T-cell (primary cell): ENCODE measurements at places on chromosomes 16 and 17. TPM values are rescaled to one million over a fixed set of nuclear protein-coding genes. Genes with fewer than 3 reads are reported as not detected.
A peak's percentile ranks its signal among the peaks of the same experiment; 100 is the strongest.

DNA sequence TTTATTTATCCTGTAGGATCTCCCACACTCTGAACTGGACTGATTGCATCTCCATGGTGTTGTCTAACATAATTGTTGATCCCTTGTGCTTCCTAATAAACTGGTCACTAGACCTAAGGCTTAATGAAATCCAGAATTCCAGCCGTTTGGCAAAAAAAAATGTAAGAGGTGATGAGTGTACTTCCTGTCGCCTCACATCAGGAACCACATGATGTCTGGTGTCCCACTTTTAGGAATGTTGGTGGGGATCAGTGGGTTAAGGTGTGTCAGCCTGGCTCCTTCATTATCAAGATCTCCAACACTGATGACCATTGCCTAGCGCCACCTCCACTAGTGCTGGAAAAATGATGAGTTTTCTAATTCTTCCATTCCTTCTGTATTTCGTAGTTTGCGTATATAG lies 18.6 kb upstream of the LONP2 start:
- no peak for DNase-seq
- no peaks in the 10 kb centered on the region for H3K36me3 ChIP-seq
- no peaks in the 10 kb centered on the region for H3K27me3 ChIP-seq
- H3K4me3 ChIP-seq = no peak overlapping the region

- no peak overlapping the region for H3K4me3 ChIP-seq
- DNase-seq = no peak
- no peaks in the 10 kb centered on the region for H3K36me3 ChIP-seq
- H3K4me1 ChIP-seq = no peaks in the 10 kb centered on the region
- H3K27ac ChIP-seq = no peak overlapping the region
Observed at GRCh38 chr16:4232541-4233386, 9.1 kb downstream of the SRL start.

The KCTD19 gene
- total RNA-seq = not detected

DNA sequence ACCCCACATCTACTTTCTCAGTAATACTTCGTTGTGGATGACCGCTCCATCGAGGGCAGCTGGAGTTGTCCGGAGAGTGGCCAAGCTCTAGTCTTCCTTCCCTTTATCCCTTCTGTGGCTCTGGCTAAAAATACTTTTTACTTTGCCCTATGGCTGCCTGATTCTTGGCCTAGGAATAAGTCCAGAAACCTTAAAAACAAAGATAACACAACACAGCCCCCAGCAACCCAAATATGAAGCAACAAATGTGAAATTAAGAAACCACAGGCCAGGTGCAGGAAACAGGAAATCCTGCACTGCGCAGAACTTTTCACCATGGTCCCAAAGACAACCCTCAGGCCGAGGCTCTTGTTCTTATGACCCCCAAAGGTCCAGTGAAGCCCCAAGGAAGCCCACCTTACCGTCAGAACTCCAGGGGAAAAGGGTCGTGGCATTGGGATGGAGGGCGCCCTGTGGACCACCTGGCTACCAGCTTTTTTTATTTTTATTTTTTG lies 26.0 kb downstream of the TK2 start:
- peaks cover 79% of the 10 kb centered on the region for H3K4me1 ChIP-seq
- no peaks in the 10 kb centered on the region for H3K27me3 ChIP-seq
- peak overlapping the region; percentile 68 for H3K27ac ChIP-seq
- no peak overlapping the region for H3K4me3 ChIP-seq

The STAC2 gene
- total RNA-seq = not detected

The NEUROD2 gene
- total RNA-seq = not detected

DNA sequence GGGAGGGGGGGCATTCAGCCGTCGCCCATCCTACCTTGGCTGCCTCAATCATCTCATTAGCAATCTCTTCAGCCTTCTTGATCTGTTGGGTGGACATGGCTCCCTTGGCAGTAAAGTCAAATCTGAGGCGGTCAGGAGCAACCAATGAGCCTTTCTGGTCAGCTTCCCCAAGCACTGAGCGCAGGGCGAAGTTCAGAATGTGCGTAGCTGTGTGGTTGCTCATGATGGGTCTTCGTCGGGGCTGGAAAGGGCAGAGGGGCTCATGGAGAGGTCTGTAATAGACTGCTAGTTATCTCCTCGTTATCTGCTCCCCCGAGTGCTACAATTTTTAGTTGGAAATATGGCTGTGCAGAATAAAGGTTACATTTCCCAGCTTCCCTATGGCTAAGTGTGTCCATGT lies 7.2 kb upstream of the EXOSC6 start:
- no peak overlapping the region for H3K4me3 ChIP-seq
- H3K27ac ChIP-seq = no peak overlapping the region
- H3K4me1 ChIP-seq = no peaks in the 10 kb centered on the region
- DNase-seq = no peak
- H3K27me3 ChIP-seq = no peaks in the 10 kb centered on the region
- H3K36me3 ChIP-seq = peaks cover 88% of the 10 kb centered on the region

The ADAP2 gene
- 2.1 TPM for total RNA-seq

- peaks cover 46% of the 10 kb centered on the region for H3K27me3 ChIP-seq
- no peak for DNase-seq
- no peak overlapping the region for H3K4me3 ChIP-seq
- H3K4me1 ChIP-seq = peaks cover 9% of the 10 kb centered on the region
- H3K36me3 ChIP-seq = no peaks in the 10 kb centered on the region
Observed at GRCh38 chr16:68445458-68445857, 2.9 kb downstream of the SMPD3 start.

The HLF gene
- 5.2 TPM for total RNA-seq

The PYDC1 gene
- not detected for total RNA-seq

- no peaks in the 10 kb centered on the region for H3K27me3 ChIP-seq
- no peak for DNase-seq
- no peak overlapping the region for H3K4me3 ChIP-seq
- no peak overlapping the region for H3K27ac ChIP-seq
Observed at GRCh38 chr16:27495191-27495590, 54.5 kb downstream of the GTF3C1 start.

DNA sequence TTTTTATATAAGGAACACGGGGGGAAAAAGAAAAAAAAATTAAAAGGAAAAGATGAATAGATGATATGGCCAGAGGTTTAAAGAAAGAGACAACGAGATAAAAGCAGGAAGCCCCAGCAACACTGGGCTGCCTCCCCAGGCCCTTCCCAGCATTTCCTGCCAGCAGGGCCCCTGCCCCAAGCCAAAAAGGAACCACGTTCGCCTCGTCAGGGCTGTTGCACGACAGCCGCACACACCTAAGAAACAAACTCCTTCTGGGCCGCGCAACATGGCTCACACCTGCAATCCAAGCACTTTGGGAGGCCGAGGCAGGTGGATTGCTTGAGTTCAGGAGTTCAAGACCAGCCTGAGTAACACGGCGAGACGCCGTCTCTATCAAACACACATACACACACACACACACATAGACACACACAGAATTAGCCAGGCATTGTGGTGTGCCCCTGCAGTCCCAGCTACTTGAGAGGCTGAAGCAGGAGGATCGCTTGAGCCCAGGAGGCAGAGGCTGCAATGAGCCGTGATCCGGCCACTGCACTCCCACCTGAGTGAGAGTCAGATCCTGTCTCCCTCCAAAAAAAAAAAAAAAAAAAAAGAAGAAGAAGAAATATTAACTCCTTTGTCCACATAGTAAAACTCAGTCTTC lies 83.0 kb downstream of the ANKRD11 start:
- H3K36me3 ChIP-seq = peaks cover 2% of the 10 kb centered on the region
- DNase-seq = no peak
- H3K4me1 ChIP-seq = peaks cover 98% of the 10 kb centered on the region
- H3K27me3 ChIP-seq = no peaks in the 10 kb centered on the region

DNA sequence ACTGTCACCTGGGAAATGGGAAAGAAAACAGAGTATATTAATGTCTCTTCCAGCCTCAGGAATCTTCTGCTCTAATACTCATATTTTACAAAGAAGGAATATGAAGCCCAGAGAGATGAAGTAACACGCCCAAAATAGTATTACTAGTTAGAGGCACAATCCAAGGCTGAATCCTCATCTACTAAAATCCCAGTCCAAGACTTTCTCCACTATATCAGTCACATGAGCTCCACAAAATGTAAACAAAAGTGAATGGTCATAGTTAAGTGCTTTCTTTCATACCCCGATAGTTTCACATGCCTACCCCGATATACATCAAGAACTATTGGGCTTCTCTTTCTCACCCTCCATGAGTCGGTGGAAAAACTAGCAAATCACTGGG lies 965 bp downstream of the INTS2 start:
- DNase-seq = no peak
- no peaks in the 10 kb centered on the region for H3K27me3 ChIP-seq
- peak overlapping the region; percentile 81 for H3K4me3 ChIP-seq
- no peaks in the 10 kb centered on the region for H3K36me3 ChIP-seq

The TBC1D3G gene
- not detected for total RNA-seq

The BRD7 gene
- 81.7 TPM for total RNA-seq

DNA sequence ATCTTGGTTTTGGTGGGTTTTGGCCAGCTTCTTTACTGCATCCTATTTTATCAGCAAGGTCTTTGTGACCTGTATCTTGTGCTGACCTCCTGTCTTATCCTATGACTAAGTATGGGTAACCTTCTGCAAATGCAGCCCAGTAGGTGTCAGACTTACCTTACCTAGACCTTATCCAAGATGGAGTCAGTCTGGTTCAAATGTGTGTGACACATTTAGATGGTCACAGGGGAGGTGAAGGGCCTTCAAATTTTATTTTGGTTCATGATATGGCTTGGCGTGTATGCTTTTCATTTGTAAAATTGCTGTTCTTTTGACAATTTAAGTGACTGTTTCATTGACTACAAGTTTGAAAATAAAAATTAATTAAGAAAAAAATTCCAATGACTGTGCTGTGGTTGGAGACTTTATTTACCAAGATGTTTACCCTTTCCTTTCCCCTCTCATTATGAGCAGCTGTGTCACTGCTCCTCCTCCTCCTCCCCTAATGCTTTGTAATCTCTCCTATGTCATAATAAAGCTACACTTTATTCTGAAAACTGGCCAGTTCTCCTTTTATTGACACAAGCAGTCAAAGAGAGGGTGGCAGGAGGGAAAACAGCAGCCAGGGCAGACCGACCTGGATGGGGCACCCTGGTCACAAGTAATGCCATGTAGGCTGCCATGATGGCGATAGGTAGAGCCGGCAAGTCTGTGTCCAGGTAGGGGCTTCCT lies 49.4 kb downstream of the TNFRSF13B start:
- no peaks in the 10 kb centered on the region for H3K4me1 ChIP-seq
- peaks cover 11% of the 10 kb centered on the region for H3K27me3 ChIP-seq
- no peaks in the 10 kb centered on the region for H3K36me3 ChIP-seq

DNA sequence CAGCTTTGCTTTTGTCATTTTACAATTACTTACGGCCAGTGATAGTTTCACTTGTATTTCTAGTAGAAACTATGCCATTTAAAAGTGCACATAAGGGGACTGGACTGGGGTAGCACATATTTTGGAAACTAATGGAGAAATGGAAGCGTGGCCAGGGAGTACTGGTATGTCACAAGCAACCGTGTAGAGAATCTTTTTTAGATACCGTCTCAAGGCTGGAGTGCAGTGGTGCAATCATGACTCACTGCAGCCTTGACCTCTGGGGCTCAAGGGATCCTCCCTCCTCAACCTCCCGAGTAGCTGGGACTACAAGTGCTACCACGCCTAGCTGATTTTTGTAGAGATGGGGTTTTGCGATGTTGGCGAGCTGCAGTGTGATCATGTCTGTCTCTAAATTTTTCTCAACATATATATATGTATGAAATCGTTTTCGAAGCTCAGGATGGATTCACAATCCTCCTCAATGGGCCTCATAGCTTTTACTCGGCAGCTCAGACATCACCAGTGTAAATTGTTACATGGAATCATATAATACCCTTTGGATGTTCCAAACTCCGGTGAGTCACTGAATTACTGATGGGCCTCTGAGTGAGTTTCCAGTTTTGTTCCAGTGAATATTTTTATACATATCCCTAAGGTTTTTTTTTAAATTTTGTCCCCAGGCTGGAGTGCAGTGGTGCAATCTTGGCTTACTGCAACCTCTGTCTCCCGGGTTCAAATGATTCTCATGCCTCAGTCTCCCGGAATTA lies 51.7 kb downstream of the ZNF778 start:
- no peaks in the 10 kb centered on the region for H3K4me1 ChIP-seq
- DNase-seq = no peak
- no peak overlapping the region for H3K4me3 ChIP-seq
- H3K27me3 ChIP-seq = no peaks in the 10 kb centered on the region
- H3K27ac ChIP-seq = no peak overlapping the region
- peaks cover 25% of the 10 kb centered on the region for H3K36me3 ChIP-seq

The RRAD gene
- 0.56 TPM for total RNA-seq

DNA sequence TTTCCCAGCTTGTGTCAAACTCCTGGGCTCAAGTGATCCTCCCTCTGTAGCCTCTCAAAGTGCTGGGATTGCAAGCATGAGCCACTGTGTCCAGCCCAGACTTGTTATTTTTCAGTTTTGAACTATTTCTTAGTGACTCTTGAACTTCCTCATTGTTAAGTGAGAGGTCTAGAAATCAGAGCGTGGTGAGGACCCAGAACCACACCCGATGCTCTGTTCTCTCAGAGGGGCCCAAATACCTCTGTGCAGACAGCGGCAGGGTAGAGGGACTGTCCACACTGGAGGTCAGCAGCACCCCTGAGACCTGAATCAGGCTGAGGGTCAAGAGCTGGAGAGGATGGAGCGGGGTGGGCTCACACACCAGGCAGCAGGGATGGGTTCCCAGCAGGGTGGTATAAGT lies 47.7 kb upstream of the MEAK7 start:
- H3K27me3 ChIP-seq = no peaks in the 10 kb centered on the region
- no peak for DNase-seq
- peaks cover 83% of the 10 kb centered on the region for H3K4me1 ChIP-seq
- no peak overlapping the region for H3K27ac ChIP-seq
- H3K4me3 ChIP-seq = peak overlapping the region; percentile 43
- peaks cover 3% of the 10 kb centered on the region for H3K36me3 ChIP-seq

- H3K4me3 ChIP-seq = no peak overlapping the region
- no peak for DNase-seq
Observed at GRCh38 chr17:7720125-7720524, 2.6 kb downstream of the DNAH2 start.

- no peaks in the 10 kb centered on the region for H3K4me1 ChIP-seq
- H3K27me3 ChIP-seq = no peaks in the 10 kb centered on the region
- H3K27ac ChIP-seq = no peak overlapping the region
- H3K36me3 ChIP-seq = peaks cover 6% of the 10 kb centered on the region
- no peak overlapping the region for H3K4me3 ChIP-seq
Observed at GRCh38 chr17:59094861-59095530, 11.7 kb downstream of the TRIM37 start.

- no peak for DNase-seq
- H3K36me3 ChIP-seq = no peaks in the 10 kb centered on the region
- no peak overlapping the region for H3K4me3 ChIP-seq
Observed at GRCh38 chr16:56611281-56611833, 3.0 kb downstream of the MT2A start.

- no peak for DNase-seq
- H3K4me3 ChIP-seq = no peak overlapping the region
- H3K27me3 ChIP-seq = peaks cover 4% of the 10 kb centered on the region
- H3K36me3 ChIP-seq = no peaks in the 10 kb centered on the region
Observed at GRCh38 chr17:42944211-42944610, 20.0 kb downstream of the AARSD1 start.

- H3K27me3 ChIP-seq = no peaks in the 10 kb centered on the region
- H3K27ac ChIP-seq = no peak overlapping the region
- H3K36me3 ChIP-seq = no peaks in the 10 kb centered on the region
- no peak for DNase-seq
- H3K4me1 ChIP-seq = no peaks in the 10 kb centered on the region
Observed at GRCh38 chr16:20866145-20866772, 33.9 kb downstream of the DCUN1D3 start.
